ENCODE measurements at places on chromosomes 7 and 10.

- no peak for DNase-seq
These were observed 402.3 kb upstream of the PCDH15 start for GRCh38 chr10:55203319-55203718.

DNA sequence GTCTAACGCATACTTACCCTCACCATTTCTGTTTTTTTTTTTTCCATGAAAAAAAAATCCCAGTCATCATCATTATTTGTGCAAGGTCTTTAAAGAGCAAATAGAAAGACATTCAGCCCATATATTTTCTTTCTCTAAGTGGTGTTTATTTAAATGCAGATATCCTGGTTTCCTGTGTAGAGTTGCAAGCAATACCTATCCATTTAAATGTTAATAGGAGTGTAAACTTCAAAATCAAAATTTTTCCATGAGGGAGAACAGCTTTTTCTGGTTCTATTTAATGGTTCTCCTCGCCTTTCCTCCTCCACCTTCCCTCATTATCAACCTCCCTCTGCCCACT lies 120.1 kb upstream of the AGK start:
- no peak for DNase-seq

- peak; percentile 34 for DNase-seq
These were observed 1.3 kb downstream of the SP8 start for GRCh38 chr7:20785157-20786048.

DNA sequence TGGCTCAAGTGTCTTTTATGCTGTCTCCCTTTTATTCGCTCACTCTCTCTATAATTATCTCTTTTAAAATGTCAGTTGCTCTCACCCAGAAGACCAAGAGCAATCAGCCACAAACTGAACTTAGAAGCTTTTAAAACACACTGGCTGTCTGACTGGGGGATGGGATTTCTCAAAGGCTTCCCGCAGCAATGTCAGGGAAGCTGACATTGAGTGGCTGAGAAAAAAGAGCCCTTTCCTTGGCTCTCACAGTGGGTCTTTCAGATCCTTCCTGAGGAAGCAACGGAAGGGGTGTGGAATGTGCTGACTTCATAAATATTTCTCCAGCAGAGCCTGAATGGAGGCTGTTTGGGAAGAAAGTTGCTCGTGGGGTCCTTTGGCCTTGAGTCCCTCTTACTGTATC lies 445.7 kb upstream of the C7orf33 start:
- DNase-seq = no peak

DNA sequence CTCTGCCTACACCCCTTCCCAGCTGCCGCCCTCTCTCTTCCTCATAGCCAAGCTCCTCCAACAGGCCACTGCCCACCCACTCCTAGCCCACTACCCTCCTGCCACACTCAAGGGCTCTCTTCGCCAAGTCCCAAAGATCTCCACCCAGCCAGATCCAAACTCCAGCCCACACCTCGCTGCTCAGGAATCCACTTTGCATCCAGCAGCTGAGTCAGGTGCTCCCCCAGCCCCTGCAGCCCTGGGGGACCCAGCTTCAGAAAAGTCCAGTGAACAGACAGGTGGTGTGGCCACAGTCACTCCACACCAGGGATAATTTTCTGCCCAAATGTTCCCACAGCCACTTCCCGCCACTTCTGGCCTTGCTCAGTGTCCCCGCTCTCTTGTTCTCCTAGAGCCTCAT lies 10.9 kb downstream of the OGDHL start:
- DNase-seq = no peak

- no peak for DNase-seq
These were observed 162.6 kb downstream of the MTERF1 start for GRCh38 chr7:91717681-91718470.

DNA sequence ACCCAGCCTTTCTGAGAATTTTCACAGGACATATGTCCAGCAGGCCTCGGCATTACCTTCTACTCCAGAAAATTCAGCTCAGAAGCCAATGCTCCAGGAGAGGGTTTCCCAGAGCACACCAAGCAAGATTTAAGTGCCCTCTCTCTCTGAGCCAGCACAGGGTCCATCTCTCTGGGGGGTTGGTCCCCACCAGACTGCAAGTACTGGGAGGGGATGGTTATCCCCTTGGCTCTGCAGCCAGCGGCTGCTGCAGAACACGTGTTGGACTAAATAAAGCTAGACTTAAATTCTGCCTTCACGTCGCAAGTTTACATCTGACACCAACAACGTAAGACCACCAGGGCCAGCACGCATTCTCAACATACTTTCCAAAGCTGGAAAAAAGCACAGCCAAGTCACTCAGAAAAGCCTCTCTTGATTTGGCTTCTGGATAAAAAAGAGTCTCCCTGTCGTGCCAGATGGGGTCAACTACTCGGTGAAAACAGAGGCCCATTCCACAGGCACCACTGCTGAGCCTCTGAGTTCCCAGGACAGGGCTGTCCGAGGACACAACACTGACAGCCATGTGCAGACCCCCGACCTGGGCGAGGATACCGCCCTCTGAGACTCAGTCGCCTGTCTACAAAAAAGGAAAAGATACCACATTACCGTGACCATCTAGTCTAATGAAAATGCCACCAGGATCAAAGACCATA lies 77.3 kb downstream of the CTBP2 start:
- DNase-seq = no peak

GRCh38 chr7:128217030-128217805 lies 23.9 kb upstream of the LEP start:
- DNase-seq = peak; percentile 67

DNA sequence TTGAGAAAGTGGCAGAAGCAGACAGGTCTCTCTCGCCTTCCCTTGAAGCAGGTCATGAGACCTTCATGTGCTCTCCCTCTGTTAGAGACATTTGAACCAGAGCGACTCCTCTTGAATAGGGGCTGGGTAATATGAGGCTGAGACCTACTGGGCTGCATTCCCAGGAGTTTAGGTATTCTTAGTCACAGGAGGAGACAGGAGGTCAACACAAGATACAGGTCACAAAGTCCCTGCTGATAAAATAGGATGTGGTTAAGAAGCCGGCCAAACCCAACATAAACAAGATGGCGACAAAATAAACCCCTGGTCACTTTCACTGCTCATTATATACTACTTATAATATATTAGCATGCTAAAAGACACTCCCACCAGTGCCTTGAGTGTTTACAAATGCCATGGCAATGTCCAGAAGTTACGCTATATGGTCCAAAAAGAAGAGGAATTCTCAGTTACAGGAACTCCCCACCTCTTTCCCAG lies 43.5 kb upstream of the MSRB2 start:
- DNase-seq = no peak

GRCh38 chr7:151829707-151830106 lies 47.2 kb downstream of the PRKAG2 start:
- no peak for DNase-seq

GRCh38 chr7:137873524-137873923 lies 26.8 kb upstream of the DGKI start:
- DNase-seq = peak; percentile 88

DNA sequence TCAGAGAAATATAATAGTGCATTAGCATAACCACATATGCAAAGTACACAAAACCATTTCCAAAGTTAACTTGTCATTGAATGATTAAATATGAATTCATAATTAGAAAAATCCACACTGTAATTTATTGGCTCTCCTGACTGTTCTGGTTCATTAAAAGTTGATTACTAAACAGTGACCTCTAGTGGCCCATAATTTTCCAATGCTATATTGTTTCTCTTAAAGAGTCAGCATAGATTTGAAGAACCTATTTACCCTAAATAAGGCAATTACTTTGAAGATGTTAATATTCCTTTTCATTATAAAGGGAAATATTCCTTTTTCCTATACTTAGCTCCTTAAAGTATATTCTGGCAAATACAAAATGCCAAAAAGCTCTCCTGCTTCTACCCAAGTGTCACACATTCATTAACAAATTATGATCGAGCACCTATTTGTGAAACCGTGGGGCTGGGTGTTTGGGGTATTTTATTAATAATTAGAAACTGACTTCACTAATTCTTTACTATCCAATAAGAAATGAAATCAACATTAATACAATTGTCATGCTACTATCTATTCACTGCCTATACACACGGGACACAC lies 86.2 kb downstream of the HIBADH start:
- DNase-seq = peak; percentile 75

- DNase-seq = no peak
These were observed 37.8 kb upstream of the UBE2H start for GRCh38 chr7:129990403-129991192.

DNA sequence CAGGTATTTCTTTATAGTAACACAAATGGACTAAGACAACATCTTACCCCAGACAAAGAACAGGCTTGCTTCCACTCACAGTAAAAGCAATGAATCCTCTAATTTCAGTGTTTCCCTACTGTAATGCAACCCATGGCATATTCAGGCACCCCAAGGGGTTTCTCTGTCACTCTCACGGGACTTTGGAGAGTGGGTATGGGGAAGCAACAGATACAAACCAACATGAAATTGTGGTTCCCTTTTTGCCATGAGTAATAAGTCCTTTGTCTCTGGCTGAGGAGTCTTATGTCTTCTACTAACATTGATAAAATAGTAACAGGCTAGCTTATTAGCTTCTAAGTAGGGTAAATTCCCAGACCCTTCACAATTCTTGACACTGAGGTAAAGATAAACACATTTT lies 51.4 kb upstream of the AOAH start:
- DNase-seq = no peak

- no peak for DNase-seq
These were observed 21.4 kb downstream of the DNAJB12 start for GRCh38 chr10:72333112-72334015.

GRCh38 chr10:6530211-6530840 lies 49.8 kb downstream of the PRKCQ start:
- no peak for DNase-seq

DNA sequence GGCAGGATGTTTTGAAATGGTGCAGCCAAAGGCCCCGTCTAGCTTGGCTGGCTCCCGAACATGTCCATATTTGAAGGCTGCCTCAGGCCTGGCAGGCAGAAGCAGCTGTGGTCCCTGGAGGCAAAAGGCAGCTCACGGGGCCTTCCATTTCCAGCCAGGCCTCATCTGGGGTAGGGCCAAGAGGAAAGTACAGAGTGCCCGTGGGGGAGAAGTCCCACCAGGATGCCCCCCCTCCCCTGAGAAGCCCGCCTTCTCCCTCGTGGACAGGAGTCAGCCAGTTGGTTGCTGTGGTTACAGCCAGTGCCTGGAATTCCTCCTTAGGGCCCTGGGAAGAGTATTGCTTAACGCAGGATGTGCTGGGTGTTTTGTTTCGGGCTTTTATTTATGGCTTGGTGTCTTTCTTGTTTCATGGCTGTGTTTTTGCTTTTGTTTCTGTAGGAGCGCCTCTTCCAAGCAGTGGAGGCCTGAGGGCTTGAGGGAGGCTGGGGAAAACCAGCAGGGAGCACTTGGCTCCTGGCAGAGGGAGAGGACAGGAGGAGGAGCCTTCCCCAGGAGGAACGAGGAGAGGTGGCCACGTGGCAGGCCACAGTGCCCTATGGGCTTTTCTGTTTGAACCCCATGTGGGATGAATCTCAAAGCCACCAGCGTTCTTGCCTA lies 45.4 kb downstream of the CHST3 start:
- peak; percentile 97 for DNase-seq

DNA sequence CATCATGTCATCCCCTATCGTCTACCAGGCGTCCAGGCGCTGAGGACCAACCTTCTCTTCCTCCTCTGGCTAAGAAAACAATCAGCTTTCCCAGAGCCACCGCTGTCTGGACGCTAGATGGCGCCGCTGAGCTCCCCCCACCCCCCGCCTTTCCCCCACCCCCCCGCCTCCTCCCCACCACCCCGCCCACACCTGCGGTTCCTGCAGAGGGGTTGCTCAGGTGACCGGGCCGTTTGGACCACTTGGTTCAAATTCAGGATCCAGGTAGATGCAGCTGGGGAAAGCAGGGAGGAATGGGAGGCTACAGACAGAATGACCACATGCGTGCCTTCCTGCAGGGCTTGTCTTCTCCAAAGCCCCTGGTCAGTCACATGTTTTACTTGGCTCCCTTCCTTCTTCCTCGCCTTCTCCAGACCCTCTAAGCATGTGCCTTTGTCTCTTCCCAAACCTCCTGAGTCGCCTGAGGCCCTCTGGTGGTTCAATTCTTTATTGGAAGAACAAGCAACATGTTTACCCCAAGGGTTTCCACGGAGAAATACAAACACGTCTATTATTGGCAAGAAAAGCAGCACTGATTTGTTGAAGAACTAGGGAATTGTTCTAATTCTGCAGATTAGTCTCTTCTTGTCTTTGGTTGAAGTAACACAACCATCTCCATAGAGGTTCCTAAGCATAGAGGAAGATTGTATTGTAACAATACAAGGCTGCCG lies 24.7 kb downstream of the AOC1 start:
- DNase-seq = peak; percentile 43

DNA sequence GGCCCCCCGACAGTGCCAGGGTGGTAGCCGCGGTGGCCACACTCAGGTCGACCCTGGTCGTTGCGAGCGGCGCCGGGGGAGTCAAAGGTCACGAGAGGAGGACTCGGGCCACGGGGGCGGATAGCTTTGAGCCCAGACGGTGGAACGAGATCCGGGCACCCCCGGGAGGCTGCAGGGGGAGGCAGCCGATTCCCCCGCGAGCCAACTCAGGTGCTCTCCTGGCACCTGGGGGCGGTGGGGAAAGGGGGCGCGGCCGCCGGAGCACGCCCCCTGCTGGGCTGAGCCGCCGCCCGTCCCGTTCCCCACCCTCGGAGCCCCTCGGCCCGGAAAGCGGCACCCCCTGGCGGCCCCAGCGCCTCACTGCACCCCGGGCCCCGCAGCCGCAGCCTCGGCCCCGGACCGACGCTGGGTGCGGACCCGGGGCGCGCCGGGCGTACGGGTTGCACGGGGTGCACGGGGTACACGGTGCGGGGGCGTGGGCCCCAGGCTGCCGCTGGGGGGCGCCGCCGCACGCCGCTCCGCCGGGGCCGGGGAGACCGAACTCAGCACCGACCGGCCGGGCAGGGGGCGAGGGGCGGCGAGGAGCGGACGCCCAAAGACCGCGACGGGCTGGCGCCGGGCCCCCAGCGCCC lies 521 bp upstream of the NYAP1 start:
- peak; percentile 34 for DNase-seq

GRCh38 chr7:35420656-35421055 lies 166.8 kb upstream of the TBX20 start:
- DNase-seq = no peak

GRCh38 chr10:4522296-4523000 lies 303.6 kb upstream of the AKR1E2 start:
- no peak for DNase-seq

DNA sequence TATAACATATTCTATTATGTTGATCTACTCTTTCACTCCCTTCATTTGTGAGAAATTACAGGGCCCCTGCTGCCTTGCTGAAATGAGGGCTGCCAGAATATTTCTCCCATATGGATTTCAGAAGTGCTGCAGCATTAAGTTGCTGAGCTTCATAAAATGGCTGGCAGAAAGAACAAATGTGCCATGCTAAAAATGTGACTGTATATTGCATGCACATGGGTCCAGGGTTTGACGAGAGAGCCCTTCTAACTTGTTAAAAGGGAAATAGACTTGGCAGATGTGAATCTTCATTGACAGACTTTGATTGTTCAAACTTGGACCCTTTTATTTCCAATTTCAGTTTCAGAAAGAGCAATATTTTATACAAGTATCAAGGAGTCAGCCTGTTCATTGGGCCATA lies 468.6 kb downstream of the PHTF2 start:
- DNase-seq = no peak

GRCh38 chr10:19683356-19683755 lies 132.9 kb upstream of the PLXDC2 start:
- DNase-seq = no peak

- DNase-seq = no peak
These were observed 243.3 kb upstream of the CELF2 start for GRCh38 chr10:10774416-10774815.

GRCh38 chr7:47089461-47089860 lies 492.4 kb downstream of the TNS3 start:
- DNase-seq = no peak

Data from foreskin fibroblast (primary cell).